Dorsolateral prefrontal cortex (tissue), 122 donors: ENCODE measurements at places on chromosomes 3 and 15. TPM values are rescaled to one million over a fixed set of nuclear protein-coding genes. Genes with fewer than 3 reads are reported as not detected.

DNA sequence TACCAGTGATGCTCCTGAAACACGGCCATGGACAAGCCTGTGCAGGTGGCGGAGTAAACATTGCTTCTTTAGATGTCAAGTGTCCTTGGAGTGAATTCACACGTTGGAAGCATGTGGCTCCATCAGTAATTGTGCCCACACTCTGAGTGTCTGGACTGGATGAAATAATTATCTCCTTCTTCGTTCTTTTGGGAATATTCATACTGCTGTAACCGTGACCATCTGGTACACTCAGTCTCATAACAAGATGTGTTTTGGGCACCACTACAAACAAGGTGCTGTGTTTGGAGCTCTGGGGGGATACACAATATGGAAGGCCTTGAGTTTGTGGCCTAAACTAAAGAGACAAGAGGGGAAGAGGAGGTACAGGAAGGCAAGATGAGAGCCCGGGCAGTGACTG lies 165.6 kb downstream of the APBA2 start:
- no peak for DNase-seq

GRCh38 chr3:126826693-126827092 lies 122.7 kb downstream of the CHCHD6 start:
- DNase-seq, result no peak

- DNase-seq, result no peak
Observed at GRCh38 chr15:38054488-38054887, 120.0 kb downstream of the TMCO5A start.

- DNase-seq, result no peak
Observed at GRCh38 chr15:100692671-100693070, 90.3 kb downstream of the ASB7 start.

The KY gene
- 8.5 TPM for total RNA-seq
